ENCODE measurements at places on chromosomes 2 and 18.

DNA sequence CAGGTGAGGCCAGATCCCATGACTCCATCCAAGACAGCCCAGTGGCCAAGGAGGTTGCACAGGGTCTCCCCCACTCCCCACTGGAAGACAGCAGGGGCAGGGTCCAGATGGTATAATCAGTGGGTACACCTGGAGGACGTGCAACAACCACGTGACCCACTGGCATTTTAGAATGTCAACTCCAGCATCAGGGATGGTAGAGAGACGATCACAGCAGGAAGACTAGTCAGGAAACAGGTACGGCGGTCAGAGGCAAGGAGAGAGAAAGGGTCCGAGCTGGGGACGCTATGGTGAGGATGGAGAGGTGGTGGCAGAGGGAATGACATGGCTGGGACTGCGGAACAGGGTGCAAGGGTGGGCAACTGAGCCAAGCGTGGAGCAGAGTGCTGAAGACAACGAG, 23.0 kb downstream of the SERTAD2 start:
- no peak for DNase-seq

DNA sequence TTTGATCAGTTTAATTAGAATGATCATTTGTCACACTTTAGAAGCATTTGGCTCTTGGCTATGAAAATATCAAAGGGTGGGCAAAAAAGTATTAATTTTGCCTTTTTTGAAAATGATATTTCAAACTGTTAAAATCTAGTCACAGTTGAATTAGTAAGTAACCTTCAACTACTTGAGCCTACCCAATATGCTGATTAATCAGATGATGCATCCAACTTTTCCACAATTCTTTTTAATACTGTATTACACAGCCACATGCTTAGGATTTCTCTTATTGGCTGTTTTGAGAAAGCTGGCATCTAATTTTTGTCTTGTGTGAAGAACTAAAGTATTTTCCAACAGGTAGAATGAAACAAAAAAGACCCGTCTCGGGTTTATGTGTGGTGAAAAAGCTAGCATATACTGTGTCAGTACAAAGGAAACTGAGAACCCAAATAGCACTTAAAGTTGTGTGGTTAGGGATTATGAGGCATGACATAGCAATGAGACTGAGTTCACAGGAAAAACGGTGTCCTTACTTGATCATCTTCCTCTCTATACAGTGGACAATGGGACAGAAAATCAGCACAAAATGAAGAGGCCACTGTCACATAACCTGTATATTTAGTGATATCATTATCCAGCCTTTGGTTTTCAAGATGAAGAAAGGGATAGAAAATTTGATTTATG, 11.7 kb downstream of the OSBPL6 start:
- no peak for DNase-seq

- no peak for DNase-seq
These were observed 424.1 kb upstream of the ZEB2 start for GRCh38 chr2:144943986-144944385.

GRCh38 chr2:10790228-10790973, 22.2 kb downstream of the PDIA6 start:
- no peak for DNase-seq

- no peak for DNase-seq
These were observed 84.1 kb downstream of the BOD1L2 start for GRCh38 chr18:57230861-57231585.

DNA sequence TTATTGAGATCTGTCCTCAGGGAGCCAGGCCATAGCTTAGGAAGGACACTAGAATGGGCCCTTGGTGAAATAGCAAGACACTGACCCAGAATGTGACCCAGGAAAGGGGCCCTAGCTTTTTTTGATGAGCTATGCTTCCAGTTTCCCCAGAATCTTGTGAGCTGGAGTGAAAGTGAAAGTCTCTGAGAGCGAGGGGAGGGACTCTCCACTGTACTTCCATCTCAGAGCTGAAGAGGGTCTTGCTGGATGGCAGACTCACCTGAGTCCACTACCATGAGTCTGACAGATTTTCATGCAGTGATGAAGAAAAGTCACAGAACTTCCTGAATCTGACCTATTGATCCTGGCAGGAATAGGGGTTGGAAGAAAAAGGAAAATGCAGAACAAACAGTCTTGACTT, 3.1 kb downstream of the ARHGAP25 start:
- peak; percentile 60 for DNase-seq
